ENCODE measurements at places on chromosomes 13 and 19.
A peak's percentile ranks its signal among the peaks of the same experiment; 100 is the strongest.

GRCh38 chr19:48203794-48204628 lies 33.5 kb downstream of the ZSWIM9 start:
- DNase-seq: peak; percentile 85

GRCh38 chr19:33677745-33678426 lies 56.1 kb downstream of the CHST8 start:
- no peak for DNase-seq

GRCh38 chr13:111912991-111913760 lies 153.8 kb upstream of the SOX1 start:
- DNase-seq: no peak

DNA sequence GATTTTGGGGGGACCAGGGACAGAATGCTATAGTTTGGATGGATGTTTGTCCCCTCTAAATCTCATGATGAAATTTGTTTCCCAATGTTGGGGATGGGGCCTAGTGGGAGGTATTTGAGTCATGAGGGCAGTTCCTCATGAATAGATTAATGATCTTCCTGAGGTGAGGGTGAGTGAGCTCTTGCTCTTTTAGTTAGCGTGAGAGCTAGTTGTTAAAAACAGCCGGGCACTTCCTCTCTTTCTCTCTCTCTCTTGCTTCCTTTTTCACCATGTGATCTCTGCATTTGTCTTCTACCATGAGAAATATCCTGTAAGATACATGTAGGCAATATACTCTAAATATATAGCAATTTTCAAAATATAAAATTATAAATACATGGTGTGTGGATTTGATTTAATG lies 290.8 kb upstream of the PCDH9 start:
- DNase-seq: no peak

DNA sequence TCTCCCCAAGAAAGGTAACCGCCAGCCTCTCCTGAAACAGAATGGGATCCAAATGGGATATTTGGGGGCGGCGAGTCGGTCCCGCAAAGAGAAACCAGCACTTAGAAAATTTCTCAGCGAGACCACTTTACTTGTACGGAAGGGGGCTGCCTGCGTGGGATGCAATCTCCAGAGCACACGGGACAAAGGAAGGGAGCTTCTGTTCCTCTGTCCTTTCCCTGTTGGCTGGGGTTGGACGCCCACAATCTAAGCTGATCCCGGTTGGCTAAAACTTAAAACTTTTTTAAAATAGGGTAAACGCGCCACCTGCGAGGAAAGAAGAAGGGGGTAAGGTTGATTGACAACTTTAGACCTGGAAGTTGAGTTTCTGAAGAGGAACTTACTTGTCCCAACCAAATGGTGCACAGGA lies 826 bp upstream of the BSG start:
- no peak for DNase-seq

DNA sequence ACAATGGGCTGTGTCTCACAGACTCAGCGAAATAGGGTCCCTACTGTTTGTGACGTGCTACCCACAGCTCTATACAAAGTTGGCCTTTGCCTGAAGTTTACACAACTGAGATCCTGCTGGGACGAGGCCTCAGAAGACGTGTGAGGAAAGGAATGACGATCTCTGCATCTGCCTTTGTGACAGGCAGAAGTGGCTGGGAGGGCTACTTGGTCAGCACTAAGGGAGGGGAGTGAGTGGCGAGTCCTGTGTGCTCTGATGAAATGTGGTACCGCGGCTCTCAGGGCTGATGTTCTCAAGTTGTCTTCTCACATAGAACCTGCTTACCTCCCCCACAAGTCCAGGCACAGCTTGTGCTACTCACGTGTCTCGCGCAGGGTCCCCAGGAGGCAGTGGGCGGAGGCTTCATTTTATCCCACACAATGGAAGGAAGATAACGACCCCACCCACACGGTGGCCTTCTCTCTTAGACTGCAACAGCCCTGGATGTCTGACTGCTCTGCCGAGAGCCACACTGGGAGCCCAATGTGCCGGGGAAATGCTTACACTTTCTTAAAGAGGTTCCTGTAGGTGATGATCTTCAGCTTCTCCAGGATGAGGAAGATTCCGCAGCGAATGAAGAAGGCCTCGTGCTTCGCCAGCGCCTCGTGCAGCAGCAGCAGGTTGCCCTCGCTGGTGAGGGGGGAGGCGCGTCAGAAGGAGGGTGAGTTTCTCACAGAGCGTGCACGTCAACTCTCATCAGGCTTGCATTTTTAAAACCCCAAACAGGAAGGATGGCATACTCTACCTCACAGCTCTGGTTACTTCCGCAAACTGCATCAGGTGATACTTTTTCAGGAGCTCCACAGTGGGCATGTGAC lies 21.2 kb downstream of the PROZ start:
- DNase-seq: no peak

- no peak for DNase-seq
Observed at GRCh38 chr19:3873151-3873550, 4.3 kb upstream of the ZFR2 start.

GRCh38 chr13:70889163-70889562 lies 780.9 kb upstream of the KLHL1 start:
- no peak for DNase-seq

DNA sequence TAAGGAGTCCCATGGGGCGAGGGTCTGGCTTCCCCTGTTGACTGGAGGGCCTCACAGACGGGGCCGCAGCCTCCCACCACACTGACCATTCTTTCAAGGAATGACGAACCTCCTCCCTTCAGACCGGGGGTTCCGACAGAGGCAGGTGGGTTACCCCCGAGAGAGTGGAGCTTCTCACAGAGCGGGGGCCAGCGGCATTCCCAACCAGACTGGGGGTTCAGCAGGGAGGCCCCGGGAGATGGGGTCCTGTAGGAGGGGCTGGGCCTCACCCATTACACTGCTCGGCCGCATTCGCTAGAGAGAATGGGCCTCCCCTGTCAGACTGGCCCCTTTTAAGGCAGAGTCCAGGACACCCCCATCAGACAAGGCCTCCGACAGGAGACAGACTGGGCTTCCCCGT lies 15.6 kb upstream of the C2CD4C start:
- no peak for DNase-seq

DNA sequence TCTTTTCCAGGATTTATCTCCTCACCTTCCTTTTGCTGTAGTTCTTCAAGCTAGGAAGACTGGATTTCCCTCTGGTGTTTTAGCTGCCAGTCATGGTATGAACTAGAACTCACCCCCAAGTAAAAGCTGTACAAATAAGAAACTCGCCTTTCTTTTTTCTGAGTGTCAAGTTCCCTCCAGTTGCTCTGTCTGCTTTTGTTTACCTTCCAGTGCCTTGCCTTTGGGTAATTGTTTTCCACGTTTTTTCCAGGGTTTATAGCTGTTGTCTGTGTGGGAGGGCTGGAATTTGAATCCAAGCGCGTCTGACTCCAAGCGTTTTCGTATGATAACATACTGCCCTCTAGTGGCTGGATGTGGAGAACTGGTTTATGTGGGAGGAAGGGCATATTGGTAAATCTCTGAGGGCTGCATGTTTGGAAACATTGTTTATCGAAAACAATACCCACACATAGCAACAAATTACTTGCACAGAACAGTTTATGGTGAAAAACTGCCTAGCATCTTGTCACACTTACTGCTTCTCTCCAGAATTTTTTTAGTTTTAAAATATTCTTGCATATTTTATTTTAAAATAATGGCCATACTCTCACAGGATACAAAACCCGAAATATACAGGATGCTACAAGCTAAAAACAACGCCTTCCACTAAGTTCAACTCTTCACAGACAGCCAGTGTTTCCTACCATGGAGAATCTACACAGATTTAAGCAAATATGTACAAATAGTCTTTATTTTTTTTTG lies 19.2 kb downstream of the RCN3 start:
- peak; percentile 58 for DNase-seq

- DNase-seq: no peak
Observed at GRCh38 chr19:6039566-6040225, 61.8 kb upstream of the RANBP3 start.

DNA sequence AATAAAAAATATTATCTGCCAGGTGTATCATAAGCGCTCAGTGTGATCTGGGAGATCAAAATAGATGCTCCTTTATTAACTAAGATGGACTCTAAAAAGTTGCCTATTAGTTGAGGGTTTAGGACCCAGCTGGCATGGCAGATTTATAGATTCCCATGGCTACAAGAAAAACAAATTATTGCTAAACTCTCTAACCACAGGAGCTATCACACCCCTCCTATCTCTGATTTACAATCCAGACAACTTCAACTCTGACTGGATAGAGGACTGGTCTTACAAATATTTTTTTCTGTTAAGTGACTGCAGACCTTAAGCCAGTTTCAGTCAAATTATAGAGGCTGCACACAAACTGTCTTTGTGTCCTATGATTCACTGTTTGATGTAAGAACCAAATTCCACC lies 45.4 kb upstream of the MYCBP2 start:
- no peak for DNase-seq

GRCh38 chr13:50910485-50910805 lies 854 bp downstream of the RNASEH2B start:
- no peak for DNase-seq
